ENCODE measurements at places on chromosomes 2 and 18. TPM values are rescaled to one million over a fixed set of nuclear protein-coding genes. Genes with fewer than 3 reads are reported as not detected.

PROC gene
- not detected for total RNA-seq

REG1A gene
- not detected for total RNA-seq

PASK gene
- total RNA-seq = 4.4 TPM

GRCh38 chr2:43184339-43184895, 42.0 kb downstream of the ZFP36L2 start:
- peaks cover 12% of the 10 kb centered on the region for H3K4me1 ChIP-seq
- no peak overlapping the region for H3K27ac ChIP-seq
- H3K36me3 ChIP-seq = no peaks in the 10 kb centered on the region
- no peak for DNase-seq

All from sigmoid colon (tissue), 7 donors.